Uterus (tissue), 4 donors: ENCODE measurements at places on chromosomes 2 and 18. TPM values are rescaled to one million over a fixed set of nuclear protein-coding genes. Genes with fewer than 3 reads are reported as not detected.

Gene ATP6V1B1
- 3.7 TPM for total RNA-seq

Gene CGREF1
- 2.3 TPM for total RNA-seq

Gene TMEM247
- not detected for total RNA-seq

Gene KRTCAP3
- 1.9 TPM for total RNA-seq

Gene GREB1
- total RNA-seq, result 20.3 TPM

Gene SLC16A14
- 10.8 TPM for total RNA-seq

Gene CFC1
- total RNA-seq, result not detected

Gene ANKRD62
- not detected for total RNA-seq

Gene MORN2
- total RNA-seq, result 16.3 TPM

Gene MYL1
- not detected for total RNA-seq

Gene NAT8
- 0.62 TPM for total RNA-seq
